ENCODE measurements at places on chromosomes 5 and 9.

DNA sequence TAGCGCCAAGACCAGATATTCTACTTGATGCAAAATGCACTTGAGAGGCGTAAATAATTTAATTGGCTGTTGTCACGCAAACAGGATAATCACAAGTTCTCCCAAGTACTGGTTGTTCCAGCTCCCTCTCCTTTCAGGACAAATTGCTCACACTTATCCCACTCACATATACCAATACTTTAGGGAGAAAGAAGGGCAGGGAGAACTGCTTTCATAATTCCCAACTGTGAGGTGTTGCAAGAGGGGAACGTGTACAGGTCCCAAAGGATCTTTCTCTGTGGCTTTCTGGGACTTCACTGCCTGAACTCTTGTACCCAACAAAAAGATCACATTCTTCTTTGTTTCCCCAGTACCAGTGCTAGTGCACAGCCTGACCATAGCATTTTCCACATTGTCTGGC, 21.5 kb upstream of the TGFBI start:
- DNase-seq = no peak

DNA sequence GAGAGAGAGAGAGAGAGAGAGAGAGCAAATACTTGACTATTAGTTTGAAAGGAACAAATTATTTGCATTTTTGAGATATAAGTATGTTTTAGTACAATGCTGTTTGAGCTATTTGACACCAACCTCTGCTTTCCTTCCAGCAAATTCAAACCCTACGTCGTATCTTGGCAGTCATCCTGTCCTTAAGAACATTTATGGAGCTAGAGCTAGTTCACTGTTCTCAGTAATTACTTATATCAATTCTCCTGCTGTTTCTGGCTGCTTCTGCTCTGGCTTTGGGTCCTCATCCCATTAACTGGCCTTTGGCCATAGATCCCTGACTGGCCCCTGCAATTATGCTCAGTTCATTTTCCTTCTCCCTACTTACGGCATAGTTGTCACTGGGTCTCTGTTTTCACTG, 19.9 kb upstream of the ERAP2 start:
- DNase-seq = no peak

GRCh38 chr9:134872482-134873231, 8.0 kb upstream of the FCN2 start:
- no peak for DNase-seq

DNA sequence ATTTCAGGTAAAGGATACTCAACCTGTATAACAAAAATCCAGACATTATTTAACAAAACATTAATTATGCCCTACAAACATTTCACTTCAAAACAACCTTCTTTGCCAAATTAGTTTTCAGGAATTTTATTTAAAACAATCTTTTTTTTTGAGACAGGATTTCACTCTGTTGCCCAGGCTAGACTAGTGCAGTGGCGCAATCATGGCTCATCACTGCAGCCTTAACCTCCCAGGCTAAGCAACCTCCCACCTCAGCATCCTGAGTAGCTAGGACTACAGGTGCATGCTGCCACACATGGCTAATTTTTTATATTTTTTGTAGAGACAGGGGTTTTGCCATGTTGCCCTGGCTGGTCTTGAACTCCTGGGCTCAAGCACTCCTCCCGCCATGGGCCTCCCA, 3.9 kb downstream of the FNIP1 start:
- DNase-seq = no peak

DNA sequence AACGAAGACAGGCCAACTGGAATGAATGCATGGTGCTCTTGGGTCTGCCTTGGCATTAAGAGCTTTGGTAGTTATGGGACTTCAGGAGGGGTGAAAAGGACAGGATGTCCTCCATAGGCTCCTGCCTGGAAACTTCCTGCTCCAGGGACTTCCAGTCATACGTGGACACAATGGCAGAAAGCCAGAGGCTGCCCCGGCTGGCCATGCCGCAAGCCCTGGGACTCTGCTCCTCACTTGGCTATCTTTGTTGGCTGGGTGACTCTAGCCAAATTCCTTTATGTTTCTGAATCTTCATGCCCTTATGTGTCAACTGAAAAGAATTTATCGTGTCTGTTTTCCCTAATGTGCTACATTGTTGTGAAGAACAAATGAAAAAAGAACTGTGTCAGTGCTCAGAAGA, 136.9 kb downstream of the SIL1 start:
- DNase-seq = no peak

GRCh38 chr5:151490627-151491026, 43.2 kb downstream of the SLC36A1 start:
- no peak for DNase-seq

- no peak for DNase-seq
These were observed 153.5 kb downstream of the RAPGEF6 start for GRCh38 chr5:131481569-131481968.

- DNase-seq = no peak
These were observed 536.5 kb downstream of the CDK5RAP2 start for GRCh38 chr9:120043448-120043847.

DNA sequence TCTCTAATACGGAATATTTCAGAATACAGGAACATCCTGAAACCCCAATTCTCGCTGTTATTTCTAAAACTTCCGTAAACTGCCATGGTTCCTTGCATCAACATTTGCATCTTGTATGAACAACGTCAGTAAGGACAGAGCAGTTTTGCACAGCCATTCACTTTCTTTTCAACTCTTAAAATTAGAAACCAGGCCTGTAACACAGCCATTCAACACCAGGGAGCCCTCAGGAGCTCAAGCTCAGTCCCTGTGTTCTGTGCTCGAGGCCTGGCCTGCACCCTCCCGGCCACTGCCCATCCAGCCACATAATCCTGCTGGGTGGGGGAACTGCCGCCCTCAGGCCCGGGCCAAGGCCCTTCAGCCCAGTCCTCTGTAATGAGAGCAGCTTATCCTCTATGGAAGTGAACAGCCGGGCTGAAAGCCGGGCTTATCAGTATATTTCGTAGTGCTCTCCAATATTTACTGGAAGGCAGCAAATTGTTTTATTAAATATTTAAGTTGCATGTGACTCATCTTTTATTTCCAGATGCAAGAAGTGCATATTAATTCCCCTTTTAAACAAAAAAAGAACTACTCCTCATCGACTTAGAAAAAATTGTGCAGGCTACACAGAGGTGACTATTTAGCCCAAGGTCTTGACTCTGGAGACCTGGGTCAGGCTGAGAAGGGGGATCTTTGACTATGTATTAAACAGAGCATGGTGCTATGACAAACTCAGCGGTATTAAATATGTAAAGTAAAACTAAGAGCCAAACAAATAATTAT, 33.2 kb upstream of the SLC6A3 start:
- DNase-seq = no peak

- no peak for DNase-seq
These were observed 326.1 kb downstream of the PLK2 start for GRCh38 chr5:58133631-58134296.

All from activated CD4-positive, alpha-beta T cell treated with anti-CD3 and anti-CD28 coated beads for 1 hour (primary cell).